ENCODE measurements at places on chromosomes 2 and 18. TPM values are rescaled to one million over a fixed set of nuclear protein-coding genes. Genes with fewer than 3 reads are reported as not detected.

PTPRM gene
- 64.2 TPM for total RNA-seq

ACKR3 gene
- 2.0 TPM for total RNA-seq

KCNG2 gene
- not detected for total RNA-seq

MREG gene
- 2.8 TPM for total RNA-seq

LRP1B gene
- 0.36 TPM for total RNA-seq

RNF152 gene
- total RNA-seq: 12.8 TPM

LRRC30 gene
- total RNA-seq: not detected

ANKRD30BL gene
- 0.16 TPM for total RNA-seq

TRIB2 gene
- 112 TPM for total RNA-seq

CXCR2 gene
- total RNA-seq: not detected

VSNL1 gene
- total RNA-seq: 0.90 TPM

THOC1 gene
- 55.4 TPM for total RNA-seq

PSMD1 gene
- total RNA-seq: 146 TPM

SULT1C2 gene
- 0.27 TPM for total RNA-seq

INHBB gene
- total RNA-seq: not detected

PCARE gene
- total RNA-seq: under 0.01 TPM

NGEF gene
- total RNA-seq: 1.1 TPM

MSTN gene
- total RNA-seq: 0.08 TPM

Data from fibroblast of the aortic adventitia (primary cell).